ENCODE measurements at places on chromosomes 16 and 17.

- DNase-seq: no peak
These were observed 1.1 kb downstream of the C16orf74 start for GRCh38 chr16:85749771-85750145.

GRCh38 chr17:70310221-70310672 is 140.9 kb downstream of the KCNJ2 start:
- peak; percentile 32 for DNase-seq

GRCh38 chr16:89316701-89317100 is 99.2 kb downstream of the ZNF778 start:
- DNase-seq: no peak

DNA sequence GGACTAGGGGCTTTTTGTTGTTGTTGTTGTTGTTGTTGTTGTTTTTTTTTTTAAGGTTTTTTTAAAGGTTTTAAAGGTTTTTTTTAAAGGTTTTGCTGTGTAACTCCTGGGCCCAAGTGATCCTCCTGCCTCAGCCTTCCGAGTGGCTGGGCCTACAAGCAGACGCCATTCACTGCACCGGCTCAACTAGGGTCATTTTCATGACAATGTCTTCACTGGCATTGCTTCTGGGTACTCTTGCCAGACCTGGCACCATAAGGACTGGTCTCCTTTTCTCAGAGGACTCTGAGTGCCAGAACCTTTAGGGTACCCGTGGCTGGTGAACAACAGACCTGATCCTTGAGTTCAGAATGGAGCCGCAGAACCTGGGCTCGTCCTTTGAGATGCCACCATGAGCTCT is 20.4 kb downstream of the POLR3E start:
- DNase-seq: no peak

GRCh38 chr16:55508271-55508921 is 476 bp upstream of the LPCAT2 start:
- no peak for DNase-seq

- DNase-seq: no peak
These were observed 12.6 kb downstream of the PHB1 start for GRCh38 chr17:49401971-49402611.

DNA sequence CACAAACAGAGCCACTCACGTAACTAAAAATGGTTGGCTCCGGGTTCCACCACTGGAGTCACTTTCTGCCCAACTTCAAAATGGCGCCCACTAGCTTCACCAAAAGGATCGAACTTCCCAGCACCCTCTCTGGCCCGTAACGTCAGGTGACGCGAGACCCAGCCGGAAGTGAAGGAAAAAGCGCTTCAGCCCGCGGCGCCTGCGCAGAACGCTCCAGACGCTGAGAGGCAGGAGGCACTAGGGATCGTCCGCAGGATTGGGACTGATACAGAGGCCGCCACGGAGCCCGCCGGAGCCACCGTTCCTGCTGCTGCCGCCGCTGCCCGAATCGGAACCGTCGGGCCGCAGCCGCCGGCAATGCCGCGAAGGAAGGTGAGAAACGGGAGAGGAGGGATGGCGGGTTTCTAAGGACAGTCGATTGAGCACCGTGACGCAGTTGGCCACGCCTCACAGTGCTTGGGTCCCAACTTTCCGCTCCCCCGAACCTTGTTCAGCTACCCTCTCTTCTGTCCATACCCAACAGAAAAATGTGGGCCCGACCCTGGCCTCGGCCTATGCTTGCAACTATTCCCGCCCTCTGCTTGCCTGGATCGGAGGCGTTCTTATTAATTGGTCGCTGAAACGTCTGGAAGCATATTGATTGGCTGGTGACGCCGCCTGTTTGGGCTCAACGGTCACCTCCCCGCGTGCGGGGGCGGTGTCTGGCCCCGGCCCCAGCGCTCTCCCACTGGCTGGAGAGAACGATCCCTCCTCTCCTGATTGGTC is at the start of gene KAT7:
KAT7 (plus strand) TSS at position 204 of the 765 bp plus-strand sequence; CDS start at position 358, 154 bp downstream.
- peak; percentile 99 for DNase-seq

- no peak for DNase-seq
These were observed 63.4 kb upstream of the CDH11 start for GRCh38 chr16:65185241-65185778.

DNA sequence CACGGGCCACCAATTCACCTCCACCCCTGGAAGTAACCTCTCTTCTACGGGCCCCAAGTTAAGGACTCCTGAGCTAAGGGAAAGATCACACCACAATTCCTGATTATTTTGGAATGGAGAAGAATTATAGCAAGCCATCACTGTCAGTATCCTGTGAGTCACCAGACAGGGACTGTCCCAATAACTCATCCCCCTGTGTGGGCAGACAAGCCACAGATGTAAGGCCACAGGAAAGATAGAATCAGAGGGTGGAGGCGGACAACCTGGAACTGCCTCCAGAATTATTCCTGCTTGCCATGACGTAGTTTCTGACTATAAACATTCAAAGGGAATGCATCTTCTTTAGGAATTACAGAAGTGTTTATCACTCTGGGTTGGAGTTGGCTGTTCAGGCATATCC is 5.8 kb upstream of the MYO1D start:
- no peak for DNase-seq

GRCh38 chr17:82493226-82493781 is 26.2 kb upstream of the FOXK2 start:
- peak; percentile 45 for DNase-seq

DNA sequence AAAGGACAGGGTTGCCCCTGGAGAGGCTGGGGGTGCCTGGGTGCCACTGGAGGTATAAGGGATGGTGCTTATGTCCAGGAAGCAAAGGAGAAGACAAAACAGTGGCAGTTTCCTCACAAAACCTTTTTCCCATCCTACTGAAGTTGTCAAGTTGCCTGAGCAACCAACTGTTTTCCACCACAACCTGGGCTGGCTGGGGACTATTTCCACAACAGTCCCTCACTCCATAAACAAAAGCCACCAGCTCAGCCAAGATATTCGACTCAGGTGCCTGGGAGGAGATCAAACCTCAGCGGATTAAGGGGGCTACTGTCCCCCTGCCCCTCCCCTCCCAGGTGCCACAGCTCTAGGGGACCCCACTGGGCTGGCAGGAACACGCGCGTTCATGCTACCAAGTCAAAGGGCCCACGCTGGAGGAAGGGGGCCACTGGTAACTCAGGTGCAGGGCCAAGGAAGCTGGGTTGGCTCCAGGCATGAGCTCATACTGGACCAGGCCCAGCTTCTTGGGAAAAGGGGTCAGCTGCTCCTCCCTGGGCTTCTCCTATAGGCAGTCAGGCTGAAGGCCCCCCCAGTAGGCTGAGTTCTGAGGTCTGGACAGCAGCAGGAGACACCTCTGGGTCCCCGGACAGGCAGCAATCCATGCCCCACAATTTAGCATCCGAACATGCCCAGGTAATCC is 45.7 kb upstream of the MRPS23 start:
- DNase-seq: peak; percentile 84

- no peak for DNase-seq
These were observed 28.5 kb downstream of the IL21R start for GRCh38 chr16:27430512-27430911.

DNA sequence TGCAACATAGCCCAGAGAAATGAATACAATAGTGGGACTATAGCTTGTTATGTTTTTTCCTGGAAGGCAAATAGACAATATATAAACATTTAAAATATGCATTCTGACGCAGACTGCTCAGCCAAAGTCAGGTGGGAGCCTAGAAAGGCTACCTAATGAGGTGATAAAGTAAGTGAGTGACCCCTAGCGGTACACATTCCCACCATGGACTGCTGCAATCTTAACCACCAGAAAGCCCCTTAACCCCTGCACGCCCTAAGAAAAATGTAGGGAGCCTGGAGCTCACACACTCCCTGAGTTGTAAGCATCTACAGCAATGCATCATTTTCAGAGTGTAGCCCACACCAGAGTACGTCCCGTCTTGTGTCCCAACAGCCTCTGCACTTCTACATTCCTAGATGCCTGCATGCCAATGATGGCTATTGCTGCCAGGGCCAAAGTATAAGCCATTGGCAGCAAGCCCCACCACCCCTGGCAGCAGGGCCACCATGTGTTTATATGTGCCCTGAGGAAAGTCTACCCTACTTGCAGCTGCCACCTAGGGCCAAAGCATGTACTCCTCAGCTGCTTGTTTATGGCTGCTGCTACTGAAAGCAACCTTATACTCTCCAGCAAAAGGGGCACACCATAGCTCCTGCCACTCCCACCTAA is 127.6 kb downstream of the KIF2B start:
- no peak for DNase-seq

DNA sequence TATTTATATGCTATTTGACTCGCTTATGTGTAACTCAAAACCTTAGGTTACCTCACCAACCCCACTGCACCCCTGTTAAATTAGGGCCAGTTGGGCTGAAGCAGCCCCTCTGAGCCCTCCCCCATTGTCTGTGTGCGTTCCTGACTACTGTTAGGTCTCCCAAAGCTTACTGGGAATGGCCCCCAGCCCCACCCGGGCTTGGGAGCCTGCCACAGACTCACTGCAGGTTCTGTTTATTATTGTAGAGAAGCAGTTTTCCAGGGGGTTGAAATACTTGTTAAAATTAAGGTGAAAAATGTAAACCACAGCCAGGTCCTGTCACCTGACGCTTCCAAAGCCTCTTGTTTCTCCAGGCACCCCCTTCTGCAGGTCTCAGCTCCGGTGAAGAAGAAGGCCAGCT is 151.7 kb downstream of the FOXL1 start:
- DNase-seq: no peak
